Cortex of kidney (tissue), 1 donor: ENCODE measurements at places on chromosomes 5 and 9.

DNA sequence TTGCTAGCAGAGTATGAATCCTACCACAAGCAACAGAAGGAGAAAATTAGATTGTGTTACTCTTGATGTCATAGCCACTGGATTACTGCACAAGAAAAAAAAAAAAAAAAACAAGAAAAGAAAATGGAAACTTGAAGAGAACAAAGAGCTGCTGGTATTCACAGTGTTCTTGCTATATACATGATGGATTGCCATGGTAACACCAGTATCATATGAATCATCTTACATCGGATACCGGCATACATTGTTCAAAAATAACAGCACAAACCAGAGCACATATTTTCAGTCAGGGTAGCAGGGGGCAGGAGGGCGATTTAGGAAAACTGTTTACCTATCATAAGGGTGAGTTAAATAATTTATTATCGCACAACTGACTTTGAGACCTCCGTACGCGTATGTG lies 472.9 kb downstream of the PDE4D start:
- no peak for DNase-seq

- DNase-seq, result no peak
These were observed 44.9 kb downstream of the USP20 start for GRCh38 chr9:129879991-129880653.

GRCh38 chr5:97355775-97356174 lies 172.7 kb upstream of the RIOK2 start:
- no peak for DNase-seq

- DNase-seq, result no peak
These were observed 92.0 kb downstream of the SV2C start for GRCh38 chr5:76175051-76175666.

DNA sequence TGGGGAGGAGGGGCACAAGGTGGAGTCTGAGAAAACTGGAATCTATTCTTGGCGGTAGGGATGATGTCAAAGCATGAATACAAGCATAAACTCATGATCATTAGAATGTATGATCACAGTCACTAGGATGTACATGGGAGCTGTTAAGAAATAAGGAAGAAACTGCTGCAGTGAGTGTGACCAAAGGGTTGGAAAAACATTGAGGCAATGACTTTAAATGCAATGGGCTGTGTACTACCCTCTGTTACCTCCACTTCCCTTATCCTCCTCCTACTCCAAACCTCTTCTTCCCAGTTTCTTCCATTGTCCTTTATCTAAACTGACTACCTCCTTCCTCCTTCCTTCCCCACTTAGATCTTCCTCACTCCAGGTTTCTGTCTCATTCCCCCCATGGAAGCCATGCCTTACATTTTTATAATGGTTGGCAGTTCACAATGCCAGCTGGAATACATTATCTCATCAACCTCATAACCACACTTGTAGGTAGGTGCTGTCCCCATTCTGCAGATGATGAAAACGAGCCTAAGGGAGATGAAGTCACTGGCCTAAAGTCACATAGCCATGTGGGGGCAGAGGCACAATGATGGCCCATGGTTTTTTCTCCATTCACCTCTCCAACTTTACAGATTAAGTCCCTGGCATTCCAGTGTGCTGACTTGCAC lies 21.9 kb upstream of the TNFSF15 start:
- no peak for DNase-seq

DNA sequence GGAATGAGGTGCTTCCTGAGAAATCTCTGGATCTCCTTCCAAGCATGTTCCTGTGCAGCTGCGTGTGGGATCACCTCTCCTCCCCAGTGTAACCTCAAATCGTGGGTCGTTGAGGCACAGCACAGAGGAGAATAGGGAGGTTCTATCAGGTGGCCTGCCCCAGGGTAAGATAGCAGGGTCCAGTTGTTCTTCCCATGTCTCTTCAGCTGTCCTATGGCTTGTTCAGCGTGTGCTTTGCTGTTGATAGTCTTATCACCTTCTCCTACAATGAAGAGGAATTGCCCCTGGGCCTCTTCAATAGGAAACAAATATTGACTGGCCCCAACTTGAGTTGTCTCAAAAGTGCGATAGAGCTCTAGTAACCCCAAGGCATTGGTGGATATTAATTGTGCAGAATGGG lies 22.4 kb downstream of the BAAT start:
- no peak for DNase-seq

DNA sequence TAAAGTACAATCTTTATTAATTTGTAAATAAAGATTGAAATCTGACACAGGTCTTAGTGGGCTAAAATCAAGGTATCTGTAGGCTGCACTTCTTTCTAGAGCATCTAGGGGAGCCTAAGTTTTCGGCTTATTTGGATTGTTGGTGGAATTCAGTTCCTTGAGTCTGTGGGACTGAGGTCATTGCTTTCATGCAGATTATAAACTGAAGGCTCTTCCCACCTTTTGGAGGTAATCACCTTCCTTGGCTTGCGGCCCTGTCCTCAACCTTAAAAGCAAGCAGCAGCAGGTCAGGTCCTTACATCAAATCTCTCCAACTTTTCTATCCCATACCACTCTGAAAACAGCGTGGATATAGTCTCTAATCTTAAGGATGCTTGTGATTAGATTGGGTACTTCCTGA lies 25.9 kb downstream of the MAT2B start:
- no peak for DNase-seq
